Tibial artery (tissue), 4 donors: ENCODE measurements at places on chromosomes 11 and 22.
A peak's percentile ranks its signal among the peaks of the same experiment; 100 is the strongest.

GRCh38 chr11:2883979-2884815 is 1.4 kb downstream of the CDKN1C start:
- peak; percentile 82 for DNase-seq
- H3K4me3 ChIP-seq = peak overlapping the region; percentile 89
- H3K36me3 ChIP-seq = peaks cover 6% of the 10 kb centered on the region
- peaks cover 36% of the 10 kb centered on the region for H3K4me1 ChIP-seq

DNA sequence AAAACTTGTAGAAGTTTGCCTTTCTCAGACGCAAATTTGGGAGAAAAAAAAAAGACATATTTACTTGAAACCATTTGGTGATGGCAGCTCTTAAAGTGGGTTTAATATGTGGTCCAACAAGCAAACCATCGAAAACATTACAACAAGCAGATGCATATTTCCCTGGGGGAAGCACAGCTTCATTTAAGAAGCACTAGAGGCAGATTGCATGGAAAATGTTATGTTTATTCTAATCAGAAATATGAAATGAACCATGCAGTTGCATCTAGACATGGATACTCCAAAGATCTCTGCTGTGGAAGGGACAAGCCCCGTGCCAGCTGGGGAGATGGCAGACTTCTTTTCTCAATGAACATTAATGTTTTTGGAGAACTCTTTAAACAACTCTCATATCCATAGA is 57.4 kb upstream of the PARVA start:
- no peaks in the 10 kb centered on the region for H3K4me1 ChIP-seq
- H3K27ac ChIP-seq = no peak overlapping the region
- DNase-seq = no peak
- no peak overlapping the region for H3K4me3 ChIP-seq
- H3K27me3 ChIP-seq = no peaks in the 10 kb centered on the region

DNA sequence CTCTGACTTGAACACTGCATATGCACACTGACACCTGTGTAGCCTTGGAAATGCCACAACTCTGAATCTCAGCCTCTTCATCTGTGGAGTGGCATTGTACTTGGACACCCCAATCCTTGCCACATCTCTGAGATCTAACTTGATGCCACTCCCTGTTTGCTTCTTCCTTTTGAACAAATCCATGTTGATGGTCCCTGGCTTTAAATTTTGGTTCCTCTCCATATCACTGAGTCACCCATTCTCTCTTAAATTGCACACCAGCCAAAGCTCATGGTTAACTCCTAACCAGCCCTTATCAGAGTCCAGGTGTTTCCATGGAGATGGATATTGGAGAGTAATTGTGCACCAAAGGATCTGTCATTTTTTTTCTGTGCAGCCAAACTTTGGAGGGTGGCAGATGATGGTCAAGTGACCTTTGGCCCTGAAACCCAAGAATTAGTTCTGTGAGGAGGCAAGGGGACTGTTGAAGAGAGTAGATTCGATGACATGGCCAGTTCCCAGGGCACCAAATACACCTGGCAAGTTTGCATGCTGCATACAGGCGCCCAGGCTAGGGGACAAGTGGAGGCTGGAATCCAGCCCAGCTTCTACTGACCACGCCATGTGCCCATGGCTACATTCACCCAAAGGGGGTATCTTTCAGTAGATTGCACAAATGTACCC is 25.1 kb upstream of the PAMR1 start:
- no peaks in the 10 kb centered on the region for H3K4me1 ChIP-seq
- no peak overlapping the region for H3K4me3 ChIP-seq
- H3K27ac ChIP-seq = no peak overlapping the region

GRCh38 chr11:17777086-17777737 is 42.6 kb downstream of the KCNC1 start:
- H3K4me3 ChIP-seq = no peak overlapping the region
- H3K27me3 ChIP-seq = no peaks in the 10 kb centered on the region
- peak; percentile 47 for DNase-seq
- no peaks in the 10 kb centered on the region for H3K36me3 ChIP-seq
- no peak overlapping the region for H3K27ac ChIP-seq

GRCh38 chr22:36336246-36337182 is 51.3 kb downstream of the MYH9 start:
- no peak for DNase-seq
- H3K4me1 ChIP-seq = peaks cover 85% of the 10 kb centered on the region
- H3K4me3 ChIP-seq = peak overlapping the region; percentile 3
- peak overlapping the region; percentile 95 for H3K27ac ChIP-seq
- H3K36me3 ChIP-seq = peaks cover 64% of the 10 kb centered on the region
- H3K27me3 ChIP-seq = no peaks in the 10 kb centered on the region

- H3K27me3 ChIP-seq = peaks cover 3% of the 10 kb centered on the region
- H3K4me3 ChIP-seq = no peak overlapping the region
- H3K36me3 ChIP-seq = no peaks in the 10 kb centered on the region
- H3K27ac ChIP-seq = no peak overlapping the region
Observed at GRCh38 chr11:75056814-75057213, 39.9 kb downstream of the OR2AT4 start.

DNA sequence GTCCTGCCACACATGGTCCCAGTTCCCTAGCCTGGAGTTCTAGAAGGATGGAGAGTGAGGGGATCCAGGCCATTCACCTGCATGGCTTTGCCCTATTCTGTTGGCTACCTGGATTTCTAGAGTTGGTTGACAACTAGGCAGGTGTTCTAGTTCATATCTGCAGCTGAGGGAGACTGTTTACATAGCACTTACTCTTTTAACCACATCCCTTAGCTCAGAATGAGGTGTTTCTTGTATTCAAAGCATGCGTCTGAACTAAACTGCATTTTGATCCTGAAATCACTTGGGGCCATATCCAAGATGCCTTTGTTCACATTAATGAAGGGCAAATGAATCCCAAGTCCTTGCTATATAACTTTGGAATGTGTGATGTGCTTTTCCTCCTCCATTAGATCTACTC is 60.9 kb downstream of the SYT13 start:
- DNase-seq = peak; percentile 7
- peaks cover 32% of the 10 kb centered on the region for H3K36me3 ChIP-seq
- H3K27me3 ChIP-seq = no peaks in the 10 kb centered on the region
- no peak overlapping the region for H3K27ac ChIP-seq
- H3K4me3 ChIP-seq = no peak overlapping the region

GRCh38 chr11:10990160-10990559 is 132.3 kb upstream of the ZBED5 start:
- H3K27ac ChIP-seq = no peak overlapping the region
- H3K4me3 ChIP-seq = no peak overlapping the region
- no peaks in the 10 kb centered on the region for H3K27me3 ChIP-seq
- DNase-seq = no peak

GRCh38 chr11:61833471-61833870 is 5.4 kb downstream of the FADS2 start:
- H3K27me3 ChIP-seq = no peaks in the 10 kb centered on the region
- no peaks in the 10 kb centered on the region for H3K36me3 ChIP-seq
- H3K4me1 ChIP-seq = no peaks in the 10 kb centered on the region

- H3K4me1 ChIP-seq = no peaks in the 10 kb centered on the region
- H3K36me3 ChIP-seq = no peaks in the 10 kb centered on the region
- no peak overlapping the region for H3K27ac ChIP-seq
- H3K27me3 ChIP-seq = peaks cover 3% of the 10 kb centered on the region
- H3K4me3 ChIP-seq = no peak overlapping the region
Observed at GRCh38 chr11:82663535-82663934, 70.1 kb downstream of the FAM181B start.

GRCh38 chr11:22466809-22467208 is 128.6 kb downstream of the SLC17A6 start:
- H3K27ac ChIP-seq = no peak overlapping the region
- H3K27me3 ChIP-seq = no peaks in the 10 kb centered on the region
- no peaks in the 10 kb centered on the region for H3K4me1 ChIP-seq
- H3K4me3 ChIP-seq = no peak overlapping the region
- no peaks in the 10 kb centered on the region for H3K36me3 ChIP-seq

- no peaks in the 10 kb centered on the region for H3K4me1 ChIP-seq
- DNase-seq = no peak
- H3K27me3 ChIP-seq = no peaks in the 10 kb centered on the region
- H3K36me3 ChIP-seq = no peaks in the 10 kb centered on the region
- no peak overlapping the region for H3K4me3 ChIP-seq
Observed at GRCh38 chr11:5279471-5280090, 9.8 kb upstream of the HBE1 start.

GRCh38 chr22:24427500-24428164 is at the start of gene ADORA2A:
ADORA2A (plus strand) TSS chr22:24427599; CDS start chr22:24433405, 5,806 bp downstream.
- no peak for DNase-seq
- H3K4me1 ChIP-seq = no peaks in the 10 kb centered on the region
- H3K27ac ChIP-seq = no peak within 1 kb of the TSS
- no peaks in the 10 kb centered on the region for H3K27me3 ChIP-seq

GRCh38 chr11:105449100-105449734 is 160.7 kb upstream of the GRIA4 start:
- H3K4me1 ChIP-seq = no peaks in the 10 kb centered on the region
- H3K36me3 ChIP-seq = no peaks in the 10 kb centered on the region
- DNase-seq = no peak
- H3K27ac ChIP-seq = no peak overlapping the region
- no peak overlapping the region for H3K4me3 ChIP-seq
- no peaks in the 10 kb centered on the region for H3K27me3 ChIP-seq

DNA sequence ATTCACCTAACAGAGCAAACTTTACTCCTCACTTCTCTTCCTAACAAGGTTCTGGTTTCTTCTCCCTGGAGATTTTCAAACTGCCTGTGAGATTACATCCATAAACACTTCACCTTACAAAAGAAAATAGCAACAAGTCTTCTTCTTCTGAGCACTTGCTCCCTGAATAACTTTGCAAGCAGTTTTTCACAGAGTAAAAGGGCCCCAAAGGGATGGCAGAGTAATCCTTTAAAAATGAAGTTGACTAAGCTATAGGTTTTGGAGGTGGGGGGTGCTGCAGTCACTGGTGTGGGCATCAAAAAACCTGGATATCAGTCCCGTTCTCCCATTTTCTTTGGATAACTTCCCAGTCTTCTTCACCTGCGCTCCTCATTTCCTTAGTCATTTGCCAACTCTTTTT is 484.9 kb downstream of the MIAT start:
- no peak overlapping the region for H3K4me3 ChIP-seq
- no peak overlapping the region for H3K27ac ChIP-seq
- peaks cover 7% of the 10 kb centered on the region for H3K4me1 ChIP-seq

GRCh38 chr22:33860386-33860785 is 59.9 kb downstream of the LARGE1 start:
- DNase-seq = no peak
- H3K4me3 ChIP-seq = no peak overlapping the region
- no peaks in the 10 kb centered on the region for H3K27me3 ChIP-seq

- H3K27ac ChIP-seq = no peak overlapping the region
- H3K27me3 ChIP-seq = no peaks in the 10 kb centered on the region
- H3K4me1 ChIP-seq = no peaks in the 10 kb centered on the region
- H3K36me3 ChIP-seq = no peaks in the 10 kb centered on the region
- no peak overlapping the region for H3K4me3 ChIP-seq
- DNase-seq = no peak
Observed at GRCh38 chr22:25548866-25549464, 15.5 kb upstream of the GRK3 start.

DNA sequence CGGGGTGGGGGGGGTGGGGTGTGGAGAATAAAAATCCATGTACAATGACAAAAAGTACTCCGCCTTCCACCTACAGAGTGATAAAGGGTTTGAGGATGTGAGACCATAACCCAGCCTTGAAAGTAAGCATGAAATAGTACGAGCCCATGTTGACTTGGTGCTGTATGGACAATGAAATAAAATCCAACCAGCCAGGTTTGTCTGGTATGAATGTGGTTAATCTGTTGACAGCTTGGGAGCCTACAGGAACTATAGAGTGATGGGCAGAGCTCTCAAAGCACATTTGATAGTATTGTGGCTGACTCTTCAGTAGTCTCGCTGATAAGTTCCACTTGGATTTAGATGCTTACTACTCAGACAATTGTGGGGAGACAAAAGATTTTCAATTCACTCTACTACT is 48.8 kb upstream of the CD44 start:
- H3K27me3 ChIP-seq = no peaks in the 10 kb centered on the region
- no peak overlapping the region for H3K27ac ChIP-seq
- H3K4me3 ChIP-seq = no peak overlapping the region

DNA sequence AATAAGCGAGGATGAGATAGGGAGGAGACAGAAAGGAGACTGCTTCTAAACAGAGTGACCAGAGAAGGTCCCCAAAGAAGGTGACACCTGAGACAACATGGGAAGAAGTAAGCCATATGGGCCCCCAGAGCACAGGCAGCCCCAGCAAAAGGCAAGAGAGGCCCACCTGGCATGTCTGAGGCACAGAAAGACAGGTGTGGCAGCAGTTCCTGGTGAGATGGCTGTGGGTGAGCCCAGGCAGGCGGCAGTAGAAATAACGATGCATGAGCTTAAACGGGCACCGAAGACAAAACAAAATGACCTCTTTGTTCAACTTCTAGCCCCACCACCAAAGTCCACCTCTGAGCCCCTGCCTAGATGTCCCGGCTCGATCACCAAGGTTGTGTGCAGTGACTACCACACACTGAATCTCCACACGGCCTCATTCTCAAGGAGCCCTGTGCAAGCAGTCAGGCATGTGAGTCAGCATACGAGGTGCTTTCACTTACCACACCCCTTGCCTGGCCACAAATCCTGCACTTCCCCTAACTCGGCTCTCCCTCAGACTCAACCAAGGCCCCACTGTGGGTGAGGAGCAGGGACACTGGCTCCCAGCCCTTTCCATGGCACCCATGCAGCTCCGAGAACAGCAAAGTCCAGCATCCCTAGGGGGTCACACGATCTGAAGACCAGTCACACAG is 77.6 kb downstream of the PACSIN2 start:
- no peaks in the 10 kb centered on the region for H3K36me3 ChIP-seq
- no peaks in the 10 kb centered on the region for H3K27me3 ChIP-seq
- H3K4me3 ChIP-seq = peak overlapping the region; percentile 24
- H3K4me1 ChIP-seq = peaks cover 98% of the 10 kb centered on the region
- H3K27ac ChIP-seq = peak overlapping the region; percentile 96

DNA sequence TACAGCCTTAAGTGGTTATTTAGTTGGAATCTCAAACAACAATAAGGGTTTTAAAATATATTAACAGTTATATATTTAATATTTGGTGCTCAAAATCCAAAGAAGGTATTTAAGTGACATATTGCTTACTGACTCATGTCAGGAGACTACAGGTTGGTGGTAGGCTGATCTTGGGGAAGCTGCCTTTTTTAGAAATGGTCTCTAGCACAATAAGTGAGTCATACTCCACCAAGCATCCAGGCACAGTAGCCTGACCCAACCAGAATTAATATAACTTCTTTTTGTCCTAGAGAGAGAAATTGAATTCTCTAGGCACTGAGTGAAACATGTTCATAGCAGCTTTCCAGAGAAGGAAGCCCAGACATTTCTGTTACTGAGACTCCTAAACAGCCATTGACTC is 868.5 kb upstream of the TENM4 start:
- no peaks in the 10 kb centered on the region for H3K4me1 ChIP-seq
- H3K27ac ChIP-seq = no peak overlapping the region

DNA sequence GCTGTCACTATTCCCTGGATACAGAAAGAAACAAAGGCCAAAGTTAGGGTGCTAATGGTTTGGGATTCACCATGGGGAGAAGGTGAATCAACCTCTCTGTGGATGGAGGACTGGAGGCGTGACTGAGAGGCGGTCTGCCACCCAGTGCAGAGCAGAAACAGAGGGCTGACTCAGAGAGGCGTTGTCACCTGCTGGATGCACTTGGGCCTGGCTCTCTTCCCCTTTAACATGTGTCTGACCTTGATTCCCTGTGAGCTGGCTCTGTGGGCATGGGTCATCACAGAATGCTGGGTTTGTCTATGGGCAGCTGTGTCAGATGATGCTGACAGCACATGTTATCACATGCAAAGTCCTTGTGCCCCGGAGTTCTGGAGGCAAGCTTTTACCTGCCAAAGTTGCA is 75.9 kb downstream of the LDLRAD3 start:
- H3K4me3 ChIP-seq = no peak overlapping the region
- H3K4me1 ChIP-seq = peaks cover 7% of the 10 kb centered on the region
- no peak overlapping the region for H3K27ac ChIP-seq
- no peaks in the 10 kb centered on the region for H3K36me3 ChIP-seq
- H3K27me3 ChIP-seq = no peaks in the 10 kb centered on the region

GRCh38 chr22:49014227-49015201 is 813.2 kb downstream of the BRD1 start:
- H3K4me1 ChIP-seq = no peaks in the 10 kb centered on the region
- peak overlapping the region; percentile 71 for H3K27ac ChIP-seq
- peak; percentile 79 for DNase-seq
- no peaks in the 10 kb centered on the region for H3K27me3 ChIP-seq
